ENCODE measurements at places on chromosomes 5 and 9.

DNA sequence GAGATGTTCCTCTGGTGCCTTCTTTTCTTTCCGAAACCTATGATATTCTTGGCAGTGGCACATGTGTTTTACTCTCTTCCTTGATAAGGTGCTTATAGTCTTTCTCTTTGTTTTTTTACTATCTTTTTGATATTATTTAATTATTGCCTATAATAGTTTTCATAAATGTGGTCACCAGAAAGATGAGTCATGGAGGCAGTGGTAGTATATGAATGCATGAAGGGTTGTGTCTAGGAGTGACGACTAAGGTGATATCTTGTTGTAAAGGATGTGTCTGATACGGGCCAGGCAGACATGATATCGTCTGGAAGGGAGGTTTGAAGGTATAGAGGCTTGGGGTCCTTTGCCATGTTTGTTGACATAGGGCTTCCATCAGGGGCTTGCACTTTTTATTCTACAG, 36.8 kb downstream of the SLC44A1 start:
- no peak for DNase-seq

DNA sequence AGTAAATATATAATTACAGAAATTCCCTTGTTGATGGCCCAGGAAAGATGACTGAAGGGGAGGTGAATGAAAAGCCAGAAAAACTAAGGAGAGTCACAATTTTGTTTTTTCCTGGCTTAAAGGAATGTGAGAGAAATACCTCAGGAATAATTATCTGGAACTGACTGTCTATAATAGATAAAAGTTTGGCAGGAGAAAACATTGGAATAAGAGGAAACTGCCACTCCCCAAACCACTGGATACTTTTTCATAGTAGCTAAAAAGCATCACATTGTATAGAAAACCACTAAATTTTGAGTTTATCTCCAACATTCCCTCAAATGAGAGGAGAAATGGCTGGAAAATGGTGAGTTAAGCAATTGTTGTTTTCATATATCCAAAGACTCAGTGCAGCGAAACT, 326.0 kb downstream of the NPR3 start:
- no peak for DNase-seq

DNA sequence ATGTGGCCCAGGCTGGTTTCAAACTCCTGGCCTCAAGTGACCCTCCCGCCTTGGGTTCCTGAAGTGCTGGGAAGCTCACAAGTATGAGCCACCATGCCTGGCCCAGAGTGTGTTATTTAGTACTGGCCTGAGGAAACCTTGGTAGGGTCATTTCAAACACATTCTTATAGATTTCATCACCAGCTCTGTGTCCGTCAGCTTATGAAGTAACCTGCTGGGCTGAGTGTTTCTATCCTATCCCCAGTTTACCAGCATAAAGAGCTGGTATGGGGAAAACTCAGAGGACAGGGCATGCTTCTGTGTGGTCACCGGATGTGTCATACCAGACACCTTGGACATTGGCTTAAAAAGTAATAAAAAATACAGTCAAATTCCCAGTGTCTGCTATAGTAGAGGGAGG, 45.3 kb downstream of the PTPN3 start:
- DNase-seq = no peak

DNA sequence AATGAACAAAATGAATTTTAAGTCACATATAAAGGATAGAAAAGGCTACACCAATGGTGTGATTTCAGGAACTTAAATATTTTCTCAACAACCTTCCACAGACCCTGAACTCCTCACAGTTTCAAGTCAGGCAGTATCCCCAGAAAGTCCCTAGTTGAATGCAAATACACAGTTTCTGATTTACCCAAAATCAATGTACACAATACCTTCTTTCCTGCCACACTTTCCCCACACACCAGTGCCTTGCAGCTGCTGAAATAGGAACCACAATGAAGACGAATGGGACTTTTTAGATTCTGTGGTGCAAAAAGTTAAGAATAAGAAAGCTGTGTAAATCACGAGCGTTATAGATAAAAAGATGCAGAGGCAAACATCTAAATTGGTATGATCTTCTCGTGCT, 552.4 kb upstream of the MEF2C start:
- no peak for DNase-seq

GRCh38 chr9:32326146-32326545, 58.3 kb upstream of the ACO1 start:
- DNase-seq = no peak

DNA sequence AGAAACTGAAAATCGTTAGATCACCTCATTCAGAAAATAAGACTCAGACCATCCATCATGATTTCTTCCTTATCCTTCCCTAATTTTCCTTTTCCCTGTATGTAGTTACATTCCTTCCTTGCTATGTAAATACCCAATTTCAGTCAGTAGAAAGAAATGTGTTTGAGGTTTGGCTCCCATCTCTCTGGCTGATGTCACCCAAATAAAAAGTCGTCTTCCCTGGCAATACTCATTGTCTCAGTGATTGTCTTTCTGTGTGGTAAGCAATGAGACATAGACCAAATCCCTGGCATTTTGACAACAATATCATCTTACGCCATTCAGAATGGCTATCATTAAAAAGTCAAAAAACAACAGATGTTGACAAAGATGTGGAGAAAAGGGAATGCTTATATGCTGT, 303.9 kb upstream of the EDIL3 start:
- DNase-seq = no peak

DNA sequence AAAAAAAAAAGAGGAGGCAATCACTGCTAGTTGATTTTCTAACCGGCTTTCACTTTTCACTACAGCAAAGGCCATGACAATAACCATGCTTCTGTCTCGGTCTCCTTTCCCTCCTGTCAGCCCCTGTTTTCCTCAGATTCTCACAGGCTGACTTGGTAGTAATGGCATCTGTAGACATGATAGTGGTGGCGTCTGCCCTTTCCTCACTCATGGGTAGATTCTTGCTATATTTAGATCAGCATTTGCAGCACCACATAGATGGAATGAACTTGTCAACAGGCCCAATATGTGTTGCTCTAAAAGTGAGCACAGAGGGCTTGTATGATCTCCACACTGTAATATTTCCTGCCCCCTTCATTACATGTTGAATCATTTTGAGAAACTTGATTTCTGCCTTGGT, 120.3 kb upstream of the FTMT start:
- no peak for DNase-seq

DNA sequence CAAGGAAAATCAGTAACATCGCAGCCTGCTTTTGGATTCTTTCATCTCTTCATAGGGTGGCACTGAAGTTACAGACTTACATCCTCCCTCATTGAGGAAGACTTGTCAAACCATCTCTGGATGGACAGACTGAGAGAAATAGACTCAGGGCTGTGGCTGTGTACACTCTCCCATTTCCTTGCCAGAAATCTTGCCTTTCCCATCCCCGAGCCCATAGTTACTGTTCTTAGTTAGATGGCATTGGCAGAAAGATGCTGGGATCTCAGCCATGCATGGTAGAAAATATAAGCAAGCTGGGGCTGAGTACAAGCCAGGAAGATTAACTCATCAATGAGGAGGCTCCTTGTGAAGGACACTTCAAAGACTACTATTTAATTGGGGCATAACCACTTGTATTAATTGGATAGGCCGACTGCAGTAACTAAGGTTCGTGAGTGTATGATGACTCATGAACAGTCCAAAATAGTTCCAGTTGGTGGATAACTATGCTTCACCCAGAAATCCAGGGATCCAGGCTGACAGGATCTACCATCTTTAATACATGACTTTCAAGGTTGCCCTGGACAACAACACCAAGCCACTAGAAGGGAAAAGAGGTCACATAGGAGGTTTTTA, 137.9 kb downstream of the TMEM38B start:
- no peak for DNase-seq

DNA sequence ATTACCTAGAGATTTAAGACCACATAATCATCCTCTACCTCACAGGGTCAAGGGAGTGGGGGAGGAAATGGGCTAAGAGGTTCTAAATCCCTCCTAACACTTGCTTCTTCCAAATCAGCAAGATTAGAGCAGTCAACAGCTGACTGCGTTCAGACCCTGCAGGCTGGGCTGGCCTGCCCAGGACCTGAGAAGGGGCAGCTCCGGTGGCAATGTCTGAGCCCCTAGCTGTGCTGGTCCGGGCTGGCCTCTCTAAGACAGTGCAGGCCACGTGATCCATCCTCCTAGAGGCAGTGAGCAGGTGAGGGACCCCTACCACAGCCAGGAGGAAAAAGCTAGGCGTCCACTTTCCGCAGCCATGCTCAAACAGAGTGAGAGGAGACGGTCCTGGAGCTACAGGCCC, at the start of gene KCNV2:
Gene KCNV2, plus strand, starts transcription at position 126 of the 400 bp plus-strand sequence. Its CDS starts 230 bp downstream, at position 356.
- DNase-seq = no peak

DNA sequence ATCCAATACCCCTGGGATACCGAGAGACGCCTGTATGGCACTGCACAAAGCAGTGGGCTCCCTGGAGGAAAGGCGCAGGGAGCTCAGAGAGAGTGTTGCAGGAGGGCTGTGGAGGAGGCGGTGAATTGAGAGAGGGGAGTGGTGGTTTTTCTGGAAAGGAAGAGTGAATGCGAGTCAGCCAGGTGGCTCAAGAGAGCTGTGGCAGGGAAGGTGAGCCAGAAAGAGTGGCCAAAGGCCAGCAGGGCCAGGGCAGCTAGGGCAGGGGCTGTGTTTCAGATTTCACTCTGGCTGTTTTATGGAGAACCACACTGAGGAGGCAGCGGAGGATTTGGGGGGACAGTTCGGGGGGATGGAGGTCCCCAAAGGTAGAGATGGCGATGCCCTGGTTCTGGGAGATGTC, 13.0 kb upstream of the DAB2IP start:
- DNase-seq = peak; percentile 68

DNA sequence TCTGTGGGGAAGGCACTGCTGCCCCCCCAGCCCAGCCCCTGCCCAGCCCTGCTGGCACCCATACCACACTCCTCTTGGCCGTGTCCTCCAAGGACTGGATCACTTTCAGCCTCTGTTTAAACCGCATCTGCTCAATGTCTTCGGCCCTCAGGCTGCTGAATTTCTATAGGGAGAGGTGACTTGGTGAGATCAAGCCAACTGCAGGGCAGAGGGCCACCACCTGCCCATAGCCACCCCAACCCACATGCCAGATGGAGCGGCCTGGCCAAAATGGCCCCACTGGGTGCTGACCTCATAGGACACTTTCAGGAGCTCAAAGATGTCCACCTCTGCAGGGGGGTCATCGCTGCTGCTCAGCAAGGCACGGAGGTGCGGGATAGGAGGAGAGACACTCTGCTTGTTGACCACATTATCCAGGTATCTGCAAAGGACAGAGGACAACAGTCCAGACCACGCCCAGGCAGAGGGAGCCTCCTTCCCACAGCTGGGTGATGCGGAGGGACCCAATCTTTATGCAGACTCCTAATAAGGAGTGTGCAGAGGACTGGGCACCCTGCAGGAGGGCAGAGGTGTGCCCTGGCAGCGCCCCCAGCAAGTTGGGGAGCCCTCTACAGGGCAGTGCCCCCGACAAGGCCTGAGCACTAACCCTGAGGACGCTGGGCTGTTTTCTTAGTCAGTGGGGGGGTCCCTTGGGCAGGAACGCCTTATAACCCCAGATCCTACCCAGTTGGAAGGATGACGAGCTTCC, 14.4 kb upstream of the MRNIP start:
- no peak for DNase-seq

- DNase-seq = no peak
Measured at GRCh38 chr5:103291606-103292005, 33.0 kb downstream of the MACIR start.

DNA sequence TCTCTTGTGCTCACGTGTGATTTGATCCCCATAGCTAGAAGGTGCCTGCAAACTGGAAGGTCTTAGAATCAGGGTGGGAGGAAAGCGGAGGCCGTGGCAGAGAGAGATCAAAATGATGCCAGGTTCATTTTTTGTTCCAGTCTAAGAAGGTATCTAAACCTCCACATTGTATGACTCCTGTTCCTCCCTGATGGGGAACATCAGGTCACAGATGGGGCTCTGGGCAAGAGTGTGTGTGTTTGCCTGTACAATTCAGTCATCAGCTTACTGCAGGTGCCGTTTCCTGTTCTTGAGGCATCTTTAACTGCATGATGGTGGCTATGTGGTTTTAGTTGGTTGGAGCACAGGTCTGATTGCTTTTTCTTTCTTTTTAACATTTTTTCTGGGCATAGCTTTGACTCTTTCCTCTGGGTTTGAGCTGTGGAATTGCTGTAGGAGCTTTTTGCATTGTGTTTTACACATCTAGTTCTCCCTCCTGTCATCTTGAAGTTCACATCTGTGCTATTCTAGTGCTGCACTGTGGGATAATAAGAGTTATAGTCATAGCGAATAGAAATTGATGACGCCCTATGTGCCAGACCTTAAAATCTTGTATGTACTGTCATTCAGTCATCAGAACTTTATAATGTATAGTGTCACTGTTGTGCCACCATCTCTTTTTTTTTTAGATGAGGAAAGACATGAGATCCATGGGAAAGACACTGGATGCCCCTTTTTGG, 30.8 kb downstream of the ARHGAP26 start:
- no peak for DNase-seq

DNA sequence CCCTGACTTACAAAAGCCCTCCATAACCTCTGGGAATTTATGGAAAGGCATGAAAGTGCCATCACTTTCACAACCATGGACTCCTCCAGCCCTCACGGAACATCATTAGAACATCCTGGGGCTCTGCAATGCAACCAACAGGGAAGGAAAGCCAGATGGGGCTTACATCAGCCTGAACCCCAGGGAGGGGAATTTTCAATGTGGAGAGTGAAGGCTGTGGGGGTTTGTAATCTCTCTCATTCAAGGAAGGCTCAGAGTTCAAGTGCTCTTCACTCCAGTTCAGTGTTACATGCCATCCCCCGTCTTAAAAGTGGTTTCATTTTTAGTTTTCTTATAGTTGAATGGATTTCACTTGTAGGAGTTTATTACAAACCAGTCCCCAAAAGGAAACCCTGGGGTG, 5.7 kb downstream of the SPRY4 start:
- DNase-seq = no peak

GRCh38 chr9:87107072-87107471, 159.8 kb upstream of the GAS1 start:
- no peak for DNase-seq

GRCh38 chr9:3513265-3513818, 12.5 kb downstream of the RFX3 start:
- no peak for DNase-seq

GRCh38 chr5:135169753-135170152, 135.7 kb upstream of the PITX1 start:
- no peak for DNase-seq

DNA sequence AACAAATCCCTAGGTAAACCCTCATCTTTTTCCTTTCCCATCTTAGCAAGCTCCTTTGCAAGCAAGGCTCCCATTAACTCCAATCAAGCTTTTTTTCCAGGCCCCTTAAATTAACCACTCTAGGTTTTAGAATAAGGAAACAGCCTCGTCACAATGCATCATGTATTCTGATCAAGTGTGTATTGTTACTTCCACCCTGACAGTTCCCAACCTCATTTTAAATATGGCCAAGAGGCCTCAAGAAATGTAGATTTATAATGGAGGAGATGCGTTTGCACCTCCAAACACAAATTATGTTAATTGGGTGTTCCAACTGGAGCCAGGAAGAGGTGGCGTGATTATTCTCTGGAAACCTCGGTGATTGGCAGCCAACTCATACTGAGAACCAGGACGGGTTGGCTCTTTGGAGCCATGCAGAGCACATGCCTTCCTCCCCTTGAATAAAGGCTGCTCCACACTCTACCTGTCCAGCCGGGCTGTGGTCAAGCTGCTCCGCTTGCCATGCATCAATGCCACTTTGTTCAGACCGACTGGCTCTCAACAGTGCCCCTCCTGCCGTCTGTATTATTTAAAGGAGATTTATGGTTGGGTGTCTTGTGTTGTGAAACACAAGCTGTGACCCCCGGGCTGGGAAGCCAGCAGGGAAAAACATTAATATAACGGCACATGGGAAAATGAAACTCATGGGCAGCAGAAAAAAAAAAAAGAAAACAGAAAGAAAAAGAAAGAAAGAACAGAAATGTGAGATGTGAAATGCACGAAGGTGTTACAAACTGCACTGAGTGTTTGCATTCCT, 191.1 kb downstream of the EBF1 start:
- peak; percentile 69 for DNase-seq

GRCh38 chr9:136899196-136899595, 12.9 kb downstream of the TRAF2 start:
- DNase-seq = peak; percentile 21
